ENCODE measurements at places on chromosomes 1 and 21.

GRCh38 chr1:187605736-187606135 is 777.0 kb downstream of the PLA2G4A start:
- no peak for DNase-seq

DNA sequence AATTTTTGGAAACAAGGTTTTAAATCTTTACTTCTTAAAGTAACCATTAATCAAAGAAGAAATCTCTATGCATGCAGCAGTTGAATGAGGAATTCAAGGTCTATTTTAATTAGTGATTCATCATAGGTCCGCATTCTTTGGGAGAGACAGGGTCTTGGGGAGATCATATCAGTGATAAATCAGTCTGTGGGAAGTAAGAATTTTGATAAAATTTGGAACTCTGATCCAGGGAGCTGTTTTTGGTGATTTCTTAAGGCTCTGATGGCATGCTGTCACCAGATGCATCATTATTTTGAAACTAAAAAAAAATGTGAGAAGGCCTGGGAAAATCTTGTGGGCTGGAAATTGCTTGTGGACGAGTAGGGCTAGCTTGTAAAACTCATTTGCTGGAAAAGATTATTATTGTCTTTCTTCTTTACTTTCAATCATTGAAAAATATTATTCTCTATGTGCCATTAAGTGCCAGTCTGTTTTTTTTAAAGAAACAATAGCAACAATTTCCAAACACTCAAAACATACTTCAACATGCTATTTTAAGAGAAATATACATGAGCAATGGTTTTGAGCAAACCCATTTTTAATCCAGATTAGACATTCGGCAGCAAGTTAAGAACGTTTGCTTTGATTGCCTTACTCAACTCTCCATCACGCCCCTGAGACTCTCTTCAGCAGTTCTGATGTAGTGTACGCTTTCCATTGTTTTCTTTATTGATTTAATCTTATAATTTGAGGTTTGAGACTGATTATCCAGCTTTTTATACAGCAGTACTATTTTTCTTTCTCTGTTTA is 62.6 kb downstream of the ZBTB18 start:
- DNase-seq = no peak

DNA sequence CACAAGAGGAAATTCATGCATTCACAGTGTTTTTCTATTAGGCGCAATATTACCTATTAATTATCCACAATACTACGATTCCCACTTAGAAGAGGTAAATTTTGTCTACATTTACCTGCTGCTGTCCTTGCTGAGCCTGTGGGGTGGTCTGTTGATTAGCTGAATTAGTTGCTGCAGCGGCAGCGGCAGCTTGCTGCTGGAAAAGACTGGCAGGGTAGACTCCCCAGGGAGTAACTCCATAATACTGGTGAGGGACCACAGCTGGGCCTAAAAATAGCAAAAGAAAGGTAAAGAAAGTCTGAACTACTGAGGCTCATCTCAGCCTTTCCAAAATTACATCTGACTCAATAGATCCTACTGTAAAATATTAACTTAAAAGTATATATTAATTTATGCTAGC is 66.0 kb upstream of the SDC3 start:
- no peak for DNase-seq

DNA sequence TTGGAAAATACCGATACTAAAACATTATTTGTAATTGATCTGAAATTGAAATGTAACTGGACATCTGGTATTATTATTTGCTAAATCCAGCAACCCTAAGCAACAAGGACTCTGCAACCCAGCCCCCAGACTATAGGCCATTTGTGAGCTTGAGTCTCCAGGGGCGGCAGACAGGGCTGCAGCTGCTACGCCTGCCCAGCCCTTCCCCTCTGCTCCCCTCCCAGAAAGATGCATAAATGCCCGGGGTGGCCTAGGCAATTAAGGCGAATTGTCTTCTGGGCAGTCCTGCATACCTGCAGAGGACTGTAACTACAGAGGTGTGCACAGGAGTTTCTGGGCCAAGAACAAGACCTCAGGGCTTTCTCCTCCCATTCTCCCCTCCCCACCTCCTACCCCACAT is 41.2 kb upstream of the LBR start:
- no peak for DNase-seq

GRCh38 chr1:9465640-9466039 is 73.6 kb upstream of the SLC25A33 start:
- DNase-seq = no peak

DNA sequence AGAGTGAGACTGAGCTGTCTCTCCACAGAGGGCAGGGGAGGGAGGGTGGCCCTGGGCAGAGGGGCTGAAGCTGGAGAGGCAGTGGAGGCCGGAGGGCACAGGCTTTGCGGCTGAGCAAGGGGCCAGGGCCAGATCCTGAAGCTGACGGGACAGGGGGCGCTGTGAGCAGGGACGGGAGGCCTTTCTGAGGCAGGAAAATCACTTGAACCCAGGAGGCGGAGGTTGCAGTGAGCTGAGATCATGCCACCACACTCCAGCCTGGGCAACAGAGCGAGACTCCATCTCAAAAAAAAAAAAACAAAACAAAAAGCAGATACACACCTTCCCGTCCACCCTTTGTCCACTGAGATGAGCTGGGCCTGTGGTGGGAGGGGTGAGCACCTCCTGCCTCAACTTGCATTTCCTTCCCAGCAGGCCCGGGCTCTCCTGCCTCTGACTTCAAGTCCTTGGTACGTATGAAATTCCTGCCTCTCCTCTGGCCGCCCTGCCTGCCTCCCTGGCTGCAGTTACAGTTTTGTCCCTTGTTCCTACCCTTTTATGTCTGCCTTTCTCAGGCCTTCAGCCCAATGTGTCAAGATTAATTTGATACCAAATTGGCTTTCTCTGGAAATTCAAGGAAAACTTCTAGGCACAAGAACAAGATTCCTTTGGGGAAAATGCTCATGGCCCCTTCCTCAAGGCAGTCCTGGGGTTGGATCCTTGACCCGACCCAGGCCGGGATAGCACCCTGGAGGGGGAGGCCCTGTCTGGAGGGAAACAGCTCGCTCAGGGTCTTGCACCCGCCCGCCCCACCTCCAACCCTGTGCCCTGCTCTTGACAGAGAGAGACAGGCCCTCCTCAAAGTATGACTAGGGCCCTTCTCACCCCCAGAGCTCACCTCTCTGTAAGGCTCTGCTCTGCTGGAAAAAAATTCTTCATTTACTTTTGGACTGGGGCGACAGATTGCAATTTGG is 11.2 kb upstream of the ADAMTSL4 start:
- DNase-seq = no peak

GRCh38 chr1:10537082-10537766 is 62.5 kb downstream of the PEX14 start:
- DNase-seq = no peak

- no peak for DNase-seq
Measured at GRCh38 chr1:18198260-18198659, 90.7 kb downstream of the IGSF21 start.

DNA sequence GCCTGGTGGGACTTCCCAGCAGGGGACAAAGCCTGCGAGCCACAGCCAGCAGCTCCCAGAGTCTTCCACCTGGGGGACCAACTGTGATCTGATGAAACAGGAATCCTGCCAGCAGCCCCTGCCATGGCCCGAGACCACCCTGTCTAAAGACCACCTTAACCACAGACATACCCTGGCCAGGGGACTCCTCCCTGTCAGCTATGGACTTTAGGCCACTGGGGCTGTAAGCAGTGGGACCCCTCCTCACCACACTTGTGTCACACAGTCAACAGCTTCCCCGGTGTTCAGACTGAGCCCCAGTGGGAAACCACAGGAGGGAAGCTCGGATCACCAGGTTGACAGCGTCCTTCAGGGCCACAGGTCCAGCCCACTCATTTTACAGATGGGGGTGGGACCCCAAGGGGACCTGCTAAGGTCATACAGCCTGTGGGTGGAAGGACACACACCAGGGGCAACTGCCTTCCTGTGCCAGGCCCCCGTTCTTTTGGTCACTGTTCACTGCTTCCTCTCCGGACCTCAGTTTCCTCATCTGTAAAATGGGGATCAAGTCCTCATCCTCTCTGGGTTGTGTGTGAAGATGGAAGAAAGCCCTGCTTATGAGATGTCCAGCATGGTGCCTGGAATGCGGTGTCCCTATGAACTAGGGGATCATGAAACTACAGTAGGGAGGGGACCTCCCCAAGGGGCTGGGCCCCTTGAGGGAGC is 11.4 kb downstream of the EPHA2 start:
- DNase-seq = no peak

GRCh38 chr21:35843911-35844667 is 216.2 kb downstream of the SETD4 start:
- DNase-seq = no peak

GRCh38 chr1:8666389-8667167 is 150.9 kb downstream of the RERE start:
- DNase-seq = no peak

- DNase-seq = peak; percentile 34
Measured at GRCh38 chr1:67134695-67135094, at the start of gene C1orf141. TSS of gene C1orf141 (minus strand) at chr1:67134970. CDS start at chr1:67127240, 7,730 bp downstream.

GRCh38 chr1:161214369-161214768 is 726 bp upstream of the FCER1G start:
- no peak for DNase-seq

DNA sequence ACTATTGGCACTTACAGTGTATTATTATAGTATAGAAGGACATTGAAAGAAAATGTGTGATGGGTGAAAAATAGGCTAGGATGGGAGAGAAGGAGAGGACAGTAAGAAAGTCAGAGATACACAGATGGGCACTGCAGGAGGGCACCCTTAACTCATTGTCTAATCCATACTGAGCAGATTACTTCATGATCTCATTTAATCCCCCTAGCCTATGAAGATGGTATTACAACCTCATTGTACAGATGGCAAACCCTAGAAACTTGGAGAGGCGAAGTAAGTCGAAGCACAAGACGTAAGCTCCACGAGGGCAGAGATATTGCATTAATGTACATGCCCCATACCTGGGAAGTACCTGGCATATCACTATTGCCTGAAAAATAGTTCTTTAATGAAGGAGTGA is 346.9 kb upstream of the DAB1 start:
- no peak for DNase-seq

- no peak for DNase-seq
Measured at GRCh38 chr1:105894006-105894405, 1162.5 kb upstream of the PRMT6 start.

DNA sequence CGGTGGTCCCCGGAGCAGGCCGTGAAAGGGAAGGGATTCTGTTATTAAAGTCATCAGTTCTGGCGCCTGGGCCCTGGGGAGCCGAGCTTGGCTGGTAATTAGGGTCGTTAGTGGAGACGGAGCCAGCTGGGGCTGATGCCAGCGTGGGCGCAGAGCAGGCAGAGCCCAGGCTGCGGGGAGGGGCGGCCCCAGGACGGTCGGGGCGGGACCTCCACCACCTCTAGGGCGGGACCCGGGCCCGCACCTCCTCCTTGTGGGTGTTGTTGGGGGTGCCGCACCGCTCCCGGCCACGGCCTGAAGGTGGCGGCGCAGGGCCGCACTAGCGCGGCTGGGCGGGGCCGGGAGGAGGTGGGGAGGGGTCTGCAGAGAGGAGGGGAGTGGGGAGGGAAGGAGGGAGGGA is 470.6 kb downstream of the PTPRU start:
- DNase-seq = peak; percentile 48

DNA sequence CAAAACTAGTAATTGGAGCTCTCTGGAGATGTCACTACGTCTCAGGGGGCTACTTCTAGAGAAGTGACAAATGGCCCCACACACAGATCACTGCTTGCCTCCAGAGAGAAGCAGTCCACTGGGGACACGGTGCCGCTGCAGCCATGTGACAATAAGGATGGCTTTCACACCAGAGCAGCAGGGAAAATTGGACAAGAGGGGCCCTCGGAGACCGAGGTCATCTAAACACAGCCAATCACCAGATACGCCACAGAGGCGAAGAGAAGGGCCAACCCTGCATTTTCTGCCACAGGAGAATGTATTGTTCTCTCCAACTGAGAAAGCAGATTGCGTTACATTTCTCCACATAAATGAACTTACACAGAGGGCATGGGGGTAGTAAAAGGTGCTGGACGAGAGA is 51.2 kb upstream of the TIAM1 start:
- no peak for DNase-seq

DNA sequence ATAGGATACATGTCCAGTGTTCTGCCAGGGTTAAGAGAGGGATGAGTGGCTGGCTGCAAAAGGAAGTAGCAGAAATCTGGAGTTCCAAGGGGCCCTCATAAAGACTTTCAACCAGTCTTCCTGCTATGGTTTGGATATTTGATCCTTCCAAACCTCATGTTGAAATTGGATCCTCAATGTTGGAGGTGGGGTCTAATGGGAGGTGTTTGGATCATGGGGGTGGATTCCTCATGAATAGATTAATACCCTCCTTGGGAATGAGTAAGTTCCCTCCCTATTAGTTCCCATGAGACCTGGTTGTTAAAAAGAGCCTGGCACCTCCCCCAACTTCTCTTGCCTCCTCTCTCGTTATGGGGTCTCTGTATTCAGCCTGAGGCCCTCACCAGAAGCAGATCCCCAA is 10.1 kb upstream of the GNG12 start:
- no peak for DNase-seq

- DNase-seq = no peak
Measured at GRCh38 chr1:47758341-47759250, 238.6 kb downstream of the TRABD2B start.

GRCh38 chr1:74512170-74512915 is at the start of gene LRRC53:
TSS of gene LRRC53 (minus strand) at chr1:74512611. CDS start at chr1:74483349, 29,262 bp downstream.
- DNase-seq = no peak

DNA sequence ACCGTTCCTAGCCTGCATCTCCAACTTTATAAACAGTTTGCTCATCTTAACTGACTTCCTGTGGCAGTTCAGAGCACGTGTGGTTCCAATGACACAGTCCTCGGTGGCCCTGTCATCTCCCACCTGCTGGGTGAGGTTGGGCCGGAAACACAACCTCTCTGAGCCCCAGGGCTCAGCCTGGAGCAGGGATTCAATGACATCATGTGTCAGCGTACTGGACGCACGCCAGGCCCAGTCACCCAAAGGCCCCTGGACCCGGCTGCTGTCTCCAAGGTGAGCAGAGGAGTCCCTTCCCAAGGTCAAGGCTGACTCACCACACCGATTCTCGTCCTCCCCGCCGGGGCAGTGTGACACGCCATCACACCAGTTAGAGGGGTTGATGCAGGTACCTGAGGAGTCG is 19.9 kb downstream of the TMPRSS2 start:
- DNase-seq = no peak

GRCh38 chr1:91226741-91227140 is 177.9 kb downstream of the HFM1 start:
- DNase-seq = no peak

Measured in stimulated activated naive CD8-positive, alpha-beta T cell treated with anti-CD3 and anti-CD28 coated beads, Interleukin-15, Interleukin-2, amounts not matched to agents 100 U/mL and 50 U/mL, for 24 hours (primary cell).